ENCODE measurements at places on chromosomes 2 and 18.

- DNase-seq = no peak
Measured at GRCh38 chr2:234033174-234033573, 17.3 kb upstream of the SPP2 start.

DNA sequence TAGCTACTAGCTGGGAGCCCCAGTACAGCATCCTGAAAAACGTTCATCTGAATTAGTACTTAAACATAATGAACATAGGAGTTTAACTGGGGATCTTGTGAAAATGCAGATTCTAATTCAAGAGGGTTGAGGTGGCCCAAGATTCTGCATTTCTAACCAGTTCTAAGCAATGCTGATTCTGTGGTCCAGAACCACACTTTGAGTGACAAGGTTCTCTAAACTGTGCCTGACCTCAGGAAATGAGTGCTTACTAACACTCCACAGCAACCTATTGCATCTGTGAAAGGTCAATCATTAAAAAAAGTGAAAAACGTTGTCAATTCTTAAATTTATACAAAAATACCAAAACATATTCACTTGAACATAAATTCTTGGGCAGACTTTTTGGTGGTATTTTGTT is 157.1 kb upstream of the ZFP36L2 start:
- no peak for DNase-seq

- DNase-seq = no peak
Measured at GRCh38 chr2:12685145-12685544, 31.6 kb upstream of the TRIB2 start.

GRCh38 chr2:239375278-239376061 is 25.4 kb downstream of the HDAC4 start:
- no peak for DNase-seq

GRCh38 chr18:42025491-42025890 is 70.5 kb downstream of the PIK3C3 start:
- no peak for DNase-seq

DNA sequence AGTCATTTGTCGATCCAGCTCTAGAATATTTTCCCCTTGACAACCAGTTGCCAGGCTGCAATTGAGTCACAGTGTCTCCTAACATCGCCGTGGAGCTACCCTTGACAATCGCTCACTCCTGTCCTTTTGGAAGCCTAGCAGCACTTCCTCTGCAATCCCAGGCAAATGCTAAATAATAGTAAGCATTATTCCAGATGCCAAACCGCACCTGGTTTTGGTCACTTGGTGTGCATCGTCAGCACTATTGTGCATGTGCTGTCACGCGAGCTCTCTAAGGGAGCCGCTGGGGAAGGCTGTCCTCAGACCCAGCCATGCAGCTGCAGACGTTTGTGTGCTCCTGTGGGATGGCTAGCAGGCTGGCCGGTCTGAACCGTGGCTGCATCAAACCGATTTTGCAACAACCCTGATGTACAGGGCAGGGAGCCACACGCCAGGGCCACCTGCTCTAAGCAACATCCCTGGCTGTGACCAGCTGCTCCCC is 549.5 kb upstream of the ID2 start:
- DNase-seq = no peak

DNA sequence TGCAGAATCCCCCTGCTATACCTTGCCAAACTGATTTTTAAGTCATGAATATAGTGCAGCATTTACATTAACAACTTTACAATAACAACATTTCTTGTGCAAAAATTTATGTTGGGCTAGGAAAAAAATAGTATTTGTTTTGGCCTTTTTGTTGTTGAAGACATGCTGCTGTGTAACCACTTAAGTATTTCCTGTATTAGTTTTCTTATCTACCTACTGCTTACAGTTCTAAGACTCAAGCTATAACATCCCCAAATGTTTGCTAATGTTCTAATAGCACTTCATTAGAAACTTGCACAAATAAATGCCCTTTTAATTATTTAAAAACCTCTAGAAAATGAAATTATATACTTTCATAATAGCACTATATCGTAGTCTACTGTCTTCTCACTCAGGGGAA is 154.3 kb upstream of the DOCK10 start:
- no peak for DNase-seq

GRCh38 chr18:45588376-45589355 is 26.6 kb upstream of the SLC14A2 start:
- no peak for DNase-seq

- DNase-seq = no peak
Measured at GRCh38 chr18:26635466-26635865, 87.1 kb upstream of the KCTD1 start.

DNA sequence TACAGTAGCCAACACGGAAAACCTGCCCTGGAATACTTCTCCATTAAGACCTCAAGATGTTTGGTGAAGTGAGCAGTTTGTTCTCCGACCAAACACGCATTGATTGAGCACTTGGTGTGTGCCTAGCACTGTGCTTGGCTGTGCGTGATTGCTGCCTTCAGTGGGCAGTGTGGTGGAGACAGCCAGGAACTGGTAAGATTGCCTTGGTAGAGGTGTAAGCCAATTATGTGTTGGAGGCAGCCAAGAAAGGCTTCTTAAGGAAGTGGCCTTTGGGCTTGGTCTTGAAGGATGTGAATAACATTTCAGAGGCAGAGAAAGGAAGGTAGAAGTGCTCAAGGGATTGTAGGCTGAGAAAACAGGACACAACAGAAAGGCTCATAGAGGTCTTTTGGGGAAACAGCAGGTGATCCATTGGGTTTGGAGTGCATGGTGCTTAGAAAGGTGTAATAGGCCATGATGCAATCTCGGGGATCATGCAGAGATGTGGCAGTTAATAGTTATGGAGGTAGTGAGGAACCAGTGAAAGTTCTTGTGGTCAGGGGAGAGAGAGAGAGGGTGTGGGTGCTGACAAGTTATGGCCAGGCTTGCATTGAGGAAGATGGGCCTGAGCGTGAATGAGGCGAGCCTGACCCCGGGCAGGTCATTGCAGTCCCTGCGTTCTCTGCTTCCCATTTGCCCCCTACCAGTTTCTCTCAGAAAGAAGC is 6.3 kb downstream of the B3GNT2 start:
- DNase-seq = no peak

GRCh38 chr2:230650585-230651137 is 62.0 kb upstream of the CAB39 start:
- no peak for DNase-seq

DNA sequence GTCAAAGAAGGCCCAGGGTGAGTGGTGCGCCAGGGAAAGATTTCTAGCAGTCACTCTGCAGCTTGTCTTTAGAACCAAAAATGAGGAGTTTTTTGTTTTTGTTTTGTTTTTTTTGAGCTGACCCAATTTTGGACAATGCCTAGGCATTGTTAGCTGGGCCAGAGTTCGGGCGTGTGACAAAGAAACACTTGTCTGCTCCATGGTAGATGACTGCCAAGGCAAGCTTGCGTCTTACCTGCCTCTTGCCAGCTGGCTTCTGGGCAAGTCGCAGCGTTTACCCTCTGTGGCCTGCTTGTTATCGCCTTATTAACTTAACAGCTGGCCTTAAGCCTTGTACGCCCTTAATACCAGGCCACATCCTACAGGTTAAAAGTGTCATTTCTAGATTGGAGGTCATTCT is 114.3 kb downstream of the GALNT1 start:
- no peak for DNase-seq

Data from CD4-positive, alpha-beta T cell treated with Interleukin-12 subunit alpha and Interleukin-12 subunit beta, for 1 hour (primary cell).